Activated CD4-positive, alpha-beta T cell treated with anti-CD3 and anti-CD28 coated beads, Interleukin-2, amount 50 U/mL, for 48 hours (primary cell): ENCODE measurements at places on chromosomes 1 and 21.

GRCh38 chr1:84833194-84833593, 59.8 kb downstream of the LPAR3 start:
- DNase-seq: no peak

DNA sequence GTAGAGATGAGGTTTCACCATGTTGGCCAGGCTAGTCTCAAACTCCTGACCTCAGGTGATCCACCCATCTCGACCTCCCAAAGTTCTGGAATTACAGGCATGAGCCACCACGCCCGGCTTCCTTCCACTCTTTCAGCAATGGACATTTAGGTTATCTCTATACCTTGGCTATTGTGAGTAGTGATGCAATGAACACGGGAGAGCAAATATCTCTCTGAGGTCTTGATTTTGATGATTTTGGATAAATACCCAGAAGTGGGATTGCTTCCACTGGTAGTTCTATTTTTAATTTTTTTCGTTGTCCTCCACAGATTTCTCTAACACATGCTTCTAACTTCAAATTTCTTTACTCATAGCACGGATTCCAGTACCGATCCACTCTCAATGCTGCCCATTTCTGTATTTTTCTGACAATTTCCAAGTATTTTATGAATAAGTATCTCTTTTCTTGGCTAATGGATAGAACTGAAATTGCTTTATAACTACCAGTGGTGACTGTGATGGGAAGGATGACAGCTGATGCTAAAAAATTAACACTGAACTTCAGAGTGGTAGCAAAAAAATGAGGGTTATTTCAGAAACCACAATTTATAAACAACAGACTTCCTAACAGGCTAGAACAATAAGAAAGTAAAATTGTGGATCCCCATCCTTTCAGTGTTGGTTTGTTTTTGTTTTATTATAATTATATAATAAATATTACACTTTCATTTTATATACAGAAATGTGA, 327.5 kb upstream of the RUNX1 start:
- no peak for DNase-seq

DNA sequence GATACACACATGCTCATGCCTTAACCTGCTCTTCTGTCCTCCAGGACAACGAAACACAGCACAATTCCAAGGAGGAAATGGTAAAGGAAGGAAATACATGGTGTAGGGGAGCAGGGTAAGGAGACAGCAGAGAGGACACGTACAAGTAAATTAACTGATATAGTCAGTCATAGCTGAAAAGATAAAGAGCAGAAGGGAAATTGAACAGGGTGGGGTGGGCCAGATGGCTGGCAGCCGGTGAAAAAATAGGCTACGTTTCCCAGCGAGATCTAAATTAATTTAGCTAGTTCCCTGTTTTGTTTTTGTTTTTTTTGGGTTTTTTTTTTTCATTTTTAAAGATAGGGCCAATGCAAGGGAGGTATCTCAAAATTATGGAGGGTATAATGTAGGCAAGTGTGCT, 109.2 kb downstream of the FAM78B start:
- DNase-seq: no peak

DNA sequence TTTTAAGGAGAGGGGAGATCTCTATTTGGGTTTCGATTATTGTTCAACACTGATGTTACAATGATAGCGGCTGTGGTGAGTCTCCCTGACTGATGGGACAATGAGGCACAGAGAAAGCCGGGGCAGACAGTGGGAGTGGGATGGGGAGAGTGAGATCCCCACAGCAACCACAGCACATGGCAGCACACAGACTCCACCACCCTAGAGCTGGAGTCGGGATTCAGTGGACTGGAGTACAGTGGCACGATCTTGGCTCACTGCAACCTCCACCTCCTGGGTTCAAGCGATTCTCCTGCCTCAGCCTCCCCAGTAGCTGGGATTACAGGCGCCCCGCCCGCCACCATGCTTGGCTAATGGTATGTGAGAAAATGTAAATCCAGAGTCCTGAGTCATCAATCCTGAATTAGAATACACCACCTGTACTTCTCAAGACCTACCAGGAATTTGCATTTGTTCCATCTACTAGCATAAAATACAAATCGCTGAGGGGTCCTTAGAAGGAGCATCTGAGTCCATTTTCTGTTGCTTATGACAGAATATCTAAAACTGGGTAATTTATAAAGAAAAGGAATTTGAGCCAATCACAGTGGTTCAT, 125.8 kb downstream of the TOMM20 start:
- no peak for DNase-seq

DNA sequence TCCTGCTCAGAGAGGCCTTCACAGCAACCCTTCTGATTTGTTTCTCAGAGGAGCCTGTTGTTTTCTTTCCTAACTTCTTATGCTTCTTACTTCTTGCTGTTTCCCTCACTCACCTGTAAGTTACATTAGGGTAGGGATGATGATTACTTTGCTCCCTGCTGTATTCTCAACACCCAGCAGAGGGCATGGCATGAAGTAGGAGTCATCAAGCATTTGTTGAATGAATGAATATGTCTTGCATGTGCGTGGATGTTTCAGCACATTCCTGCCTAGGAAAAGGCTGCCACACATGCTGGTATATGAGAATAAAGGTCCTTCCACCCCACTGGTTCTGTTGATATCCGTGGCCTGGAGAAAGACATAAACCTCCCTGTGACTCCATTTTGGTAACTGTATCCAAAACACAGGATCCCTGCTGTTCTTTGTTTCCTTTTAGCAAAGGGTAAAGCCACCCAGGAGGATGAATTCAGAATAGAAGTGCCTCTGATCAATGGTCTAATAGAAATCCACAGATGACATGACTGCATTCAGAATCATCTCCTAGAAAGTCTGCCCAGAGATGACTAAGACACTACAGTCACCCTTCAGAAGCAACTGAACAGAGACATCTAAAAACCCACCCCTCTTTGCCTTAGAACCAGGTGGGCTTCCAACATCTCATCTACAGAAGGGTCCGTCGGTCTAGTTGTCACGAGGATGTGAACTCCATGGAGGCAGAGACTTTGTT, 168.8 kb downstream of the ZSCAN20 start:
- DNase-seq: no peak

GRCh38 chr1:46753985-46754384, 35.1 kb upstream of the EFCAB14 start:
- no peak for DNase-seq
